ENCODE measurements at places on chromosomes 12 and 14.

GRCh38 chr14:38127356-38127755 lies 80.3 kb upstream of the SSTR1 start:
- no peak for DNase-seq

GRCh38 chr12:109432431-109432830 lies 44.7 kb downstream of the KCTD10 start:
- DNase-seq: no peak

DNA sequence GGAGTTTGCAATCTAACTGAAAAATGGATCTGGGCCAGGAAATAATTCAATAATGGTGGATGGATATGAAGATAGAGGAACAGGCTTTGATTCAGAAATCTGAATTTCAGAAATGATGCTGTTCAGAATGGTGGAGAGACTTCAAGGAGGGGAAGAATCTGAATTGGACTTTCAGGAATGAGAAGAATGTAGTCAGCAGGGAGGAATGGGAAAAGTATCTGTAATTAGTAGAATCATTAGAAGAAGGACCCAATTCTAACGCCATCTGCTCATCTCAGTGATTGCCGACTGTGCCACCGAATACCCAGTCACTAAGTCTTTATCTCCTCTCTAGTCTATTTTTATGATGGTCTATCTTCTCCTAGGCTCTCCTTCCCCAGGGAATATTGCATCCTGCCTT lies 363.2 kb downstream of the GALC start:
- DNase-seq: no peak

GRCh38 chr12:93753838-93754429 lies 76.8 kb downstream of the CRADD start:
- no peak for DNase-seq

DNA sequence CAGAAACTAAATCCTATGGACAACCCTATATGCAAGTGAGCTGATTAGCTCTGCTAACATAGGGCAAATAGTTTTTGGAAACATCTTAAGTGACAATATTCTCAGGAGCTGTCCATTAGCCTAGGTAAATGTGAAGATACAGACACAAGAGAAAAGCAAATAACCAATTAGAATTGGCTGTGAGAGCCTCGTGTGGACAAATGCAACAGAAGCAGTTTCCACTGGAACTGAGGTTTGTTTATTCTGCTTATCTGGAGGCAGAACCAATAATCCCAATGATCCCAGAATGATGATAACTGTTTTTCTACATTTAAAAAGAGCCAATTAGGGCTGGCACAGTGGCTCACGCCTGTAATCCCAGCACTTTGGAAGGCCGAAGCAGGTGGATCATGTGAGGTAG lies 43.2 kb upstream of the YAF2 start:
- DNase-seq: no peak

GRCh38 chr12:56645201-56645716 lies 525 bp downstream of the ATP5F1B start:
- peak; percentile 26 for DNase-seq

GRCh38 chr12:26830363-26830762 lies 2.6 kb downstream of the ITPR2 start:
- no peak for DNase-seq

GRCh38 chr12:3045494-3045893 lies 31.7 kb upstream of the TSPAN9 start:
- DNase-seq: no peak

GRCh38 chr14:47500369-47500768 lies 175.0 kb downstream of the MDGA2 start:
- DNase-seq: no peak

GRCh38 chr12:25957793-25958427 lies 572 bp upstream of the RASSF8 start:
- peak; percentile 88 for DNase-seq

- peak; percentile 2 for DNase-seq
Observed at GRCh38 chr12:126608607-126609175, 1543.5 kb downstream of the AACS start.

- no peak for DNase-seq
Observed at GRCh38 chr14:94888121-94888520, 118.2 kb upstream of the GSC start.

DNA sequence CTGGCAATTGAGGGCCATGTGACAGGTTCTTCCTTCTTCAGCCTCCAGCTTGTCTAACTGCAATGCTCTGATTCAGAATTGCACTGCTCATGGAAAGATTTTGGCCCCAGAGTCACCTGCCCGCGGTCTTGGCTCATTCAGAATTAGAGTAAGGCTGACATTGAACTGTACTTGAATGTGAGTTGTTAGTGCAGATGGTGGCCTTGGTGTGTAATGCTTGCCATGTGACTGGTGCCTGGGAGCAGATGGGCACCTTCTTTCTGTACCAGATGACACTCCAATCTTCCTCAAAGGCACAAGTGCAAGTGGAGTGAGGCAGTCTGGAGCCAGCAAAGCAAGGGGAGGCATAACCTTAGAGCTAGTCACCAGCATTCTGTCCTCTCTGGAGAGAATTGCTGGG lies 36.5 kb upstream of the ANO4 start:
- no peak for DNase-seq

- no peak for DNase-seq
Observed at GRCh38 chr12:61610143-61610542, 650.1 kb upstream of the USP15 start.

DNA sequence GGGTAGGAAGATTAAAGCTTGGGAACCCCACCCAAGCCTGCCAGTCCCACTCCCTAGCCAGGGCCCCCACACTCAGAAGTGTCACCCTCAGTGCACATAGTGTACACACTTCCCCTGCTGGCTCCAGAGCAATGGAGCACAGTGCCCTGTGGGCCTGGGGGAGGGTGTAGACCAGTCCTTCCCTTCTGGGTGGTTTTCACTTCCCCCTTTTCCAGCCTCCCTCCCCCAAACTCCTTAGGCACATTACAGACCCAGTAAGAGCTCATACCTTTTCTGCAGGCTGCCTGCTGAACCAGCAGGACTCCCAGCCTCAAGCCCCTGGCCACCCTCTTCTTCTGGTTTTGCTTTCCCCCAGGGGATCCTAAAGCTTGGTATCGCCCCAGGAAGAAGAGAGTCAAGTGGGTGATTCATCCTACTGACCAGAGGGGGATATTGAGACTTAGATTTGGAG lies at the start of gene ZNF385A:
TSS of gene ZNF385A (minus strand) at position 143 of the 451 bp plus-strand sequence. CDS start 219 bp downstream, outside the sequence.
- DNase-seq: no peak

DNA sequence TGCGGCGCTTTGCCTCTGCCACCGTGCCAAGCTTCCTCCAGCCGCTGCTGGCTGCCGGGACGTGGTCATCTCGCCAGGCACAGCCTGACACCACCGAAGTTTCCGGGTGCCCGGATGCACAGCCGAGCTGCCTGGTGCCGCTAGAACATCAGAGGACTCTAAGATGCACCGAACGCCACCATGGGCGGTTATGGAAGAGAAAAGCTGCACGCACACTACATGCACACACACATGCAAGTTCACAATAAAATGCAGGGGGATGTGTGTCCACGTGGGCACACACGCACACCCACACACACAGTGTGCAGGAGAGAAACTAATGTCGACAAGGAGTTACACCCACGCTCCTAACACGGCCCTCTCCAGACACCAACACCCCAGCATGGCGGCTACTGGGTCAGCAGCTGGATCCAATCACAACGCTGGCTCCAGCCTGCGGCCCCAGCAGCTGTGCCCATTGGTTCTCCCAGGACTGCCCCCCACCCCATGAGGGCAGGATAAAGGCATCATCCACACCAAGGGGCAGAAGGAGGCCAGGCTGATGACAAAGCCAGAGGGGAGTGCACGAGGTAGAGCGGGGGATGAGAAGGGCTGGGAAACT lies 82.7 kb downstream of the BCL11B start:
- DNase-seq: no peak

Data from EH (cell line).